ENCODE measurements at places on chromosomes 13 and 19. TPM values are rescaled to one million over a fixed set of nuclear protein-coding genes. Genes with fewer than 3 reads are reported as not detected.

The SIGLECL1 gene
- not detected for polyA plus RNA-seq

The ARHGAP33 gene
- polyA plus RNA-seq: 24.4 TPM

The FPR1 gene
- 0.54 TPM for polyA plus RNA-seq

The CCDC8 gene
- polyA plus RNA-seq: 68.1 TPM

The WASF3 gene
- polyA plus RNA-seq: 44.2 TPM

The PALM gene
- polyA plus RNA-seq: 79.7 TPM

The ZNF491 gene
- 3.4 TPM for polyA plus RNA-seq

The SCGB2B2 gene
- 0.75 TPM for polyA plus RNA-seq

The TEX29 gene
- polyA plus RNA-seq: 0.47 TPM

The PSG1 gene
- 0.86 TPM for polyA plus RNA-seq

The COX7A1 gene
- 30.2 TPM for polyA plus RNA-seq

The GRIN3B gene
- 0.46 TPM for polyA plus RNA-seq

The TTC9B gene
- not detected for polyA plus RNA-seq

The LCP1 gene
- 10.3 TPM for polyA plus RNA-seq

The SYT3 gene
- polyA plus RNA-seq: 1.1 TPM

The SLC25A41 gene
- polyA plus RNA-seq: 0.33 TPM

The S1PR2 gene
- 12.1 TPM for polyA plus RNA-seq

The FFAR2 gene
- 0.37 TPM for polyA plus RNA-seq

The ZNF317 gene
- 37.3 TPM for polyA plus RNA-seq

The C19orf53 gene
- polyA plus RNA-seq: 115 TPM

The NEK5 gene
- polyA plus RNA-seq: 5.0 TPM

The TUBB4A gene
- 46.4 TPM for polyA plus RNA-seq

The NDUFA3 gene
- 103 TPM for polyA plus RNA-seq

The KLK2 gene
- not detected for polyA plus RNA-seq

The MIER2 gene
- 24.3 TPM for polyA plus RNA-seq

The LRRC4B gene
- polyA plus RNA-seq: 18.1 TPM

The VSTM1 gene
- polyA plus RNA-seq: not detected

The ERICH6B gene
- polyA plus RNA-seq: 1.0 TPM

The FPR2 gene
- 0.22 TPM for polyA plus RNA-seq

The MAP2K7 gene
- 26.3 TPM for polyA plus RNA-seq

The ZNF442 gene
- 7.1 TPM for polyA plus RNA-seq

The KLHL1 gene
- 0.87 TPM for polyA plus RNA-seq

The ODAD3 gene
- 1.3 TPM for polyA plus RNA-seq

The PCDH8 gene
- 0.05 TPM for polyA plus RNA-seq

The TPRX2 gene
- not detected for polyA plus RNA-seq

The SHANK1 gene
- polyA plus RNA-seq: 5.1 TPM

The NTF4 gene
- polyA plus RNA-seq: 3.0 TPM

The PEX11G gene
- polyA plus RNA-seq: 4.9 TPM

Data from right renal pelvis (tissue), 4 donors.